Stimulated activated CD4-positive, alpha-beta T cell treated with anti-CD3 and anti-CD28 coated beads, Interleukin-12 subunit alpha, Interleukin-12 subunit beta, amount 100 ng/mL, for 4 hours (primary cell): ENCODE measurements at places on chromosomes 4 and X.

DNA sequence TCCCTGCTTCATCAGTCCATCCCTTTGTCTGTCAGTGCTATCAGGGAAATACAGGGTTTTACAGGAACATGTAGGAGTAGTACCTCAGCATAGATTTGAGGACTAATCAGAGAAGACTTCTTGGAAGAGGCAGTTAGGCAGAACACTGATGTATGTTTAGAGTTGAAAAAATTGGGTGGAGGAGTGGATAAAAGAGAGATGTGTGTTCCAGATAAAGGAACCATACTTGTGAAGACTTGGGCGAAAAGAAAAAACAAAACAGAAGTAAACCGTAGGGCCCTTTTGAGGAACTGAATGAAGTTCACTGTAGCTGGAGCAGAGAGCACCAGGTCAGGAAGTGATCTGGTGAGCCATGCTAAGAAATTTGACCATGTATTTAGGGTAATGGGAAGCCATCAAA, 32.3 kb downstream of the AFF1 start:
- no peak for DNase-seq

DNA sequence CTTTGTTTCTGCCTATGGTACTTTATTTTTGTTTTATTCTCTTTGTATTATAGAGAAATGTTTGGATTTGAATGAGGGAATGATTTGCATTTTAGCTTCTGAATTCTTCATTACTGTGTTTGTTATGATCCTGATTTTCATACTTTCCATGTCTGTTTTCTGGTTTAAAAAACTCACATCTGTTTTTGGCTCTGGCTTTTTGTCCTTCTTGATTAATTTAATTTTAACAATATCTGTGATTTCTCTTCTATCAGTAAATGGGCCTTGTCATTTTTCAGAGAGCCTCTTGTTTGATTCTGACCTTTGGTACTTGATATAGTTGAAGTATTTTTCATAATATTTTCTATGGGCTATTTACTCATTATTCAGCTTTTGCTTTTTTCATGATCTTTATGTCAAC, 341.6 kb upstream of the HAND2 start:
- DNase-seq, result no peak

DNA sequence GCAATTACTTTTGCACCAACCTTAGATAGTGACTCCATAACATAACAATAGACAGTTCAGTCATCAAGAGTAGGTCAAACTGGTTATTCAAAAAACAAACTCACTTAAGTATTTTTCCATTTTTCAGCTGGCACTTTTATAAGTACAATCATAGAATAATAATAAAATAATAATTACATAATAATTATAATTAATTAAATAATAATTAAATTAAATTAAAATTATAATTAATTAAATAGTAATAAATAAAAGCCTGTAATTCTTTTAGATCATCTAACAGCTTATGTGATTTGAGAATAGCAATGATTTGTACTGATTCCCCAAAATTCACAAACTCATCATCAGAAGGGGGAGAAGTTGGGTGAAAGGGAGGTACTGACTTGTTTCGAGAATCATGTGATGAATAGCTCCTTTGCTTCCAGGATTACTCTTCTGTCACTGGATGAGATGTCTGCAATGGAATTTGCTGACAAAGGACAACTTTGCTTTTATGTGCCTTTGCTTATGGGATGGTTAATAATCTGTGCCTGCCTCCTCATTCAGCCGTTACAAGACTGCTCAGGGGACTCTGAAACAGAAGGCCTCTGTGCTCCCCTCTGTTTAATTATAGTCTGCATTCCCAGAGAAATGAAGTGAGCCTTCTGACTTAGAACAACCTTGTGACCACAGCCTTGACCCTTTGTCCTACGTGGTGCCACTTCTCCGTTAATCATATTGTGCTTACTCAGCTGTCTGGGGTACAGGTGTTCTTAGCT, 104.8 kb upstream of the ENPEP start:
- DNase-seq, result no peak

DNA sequence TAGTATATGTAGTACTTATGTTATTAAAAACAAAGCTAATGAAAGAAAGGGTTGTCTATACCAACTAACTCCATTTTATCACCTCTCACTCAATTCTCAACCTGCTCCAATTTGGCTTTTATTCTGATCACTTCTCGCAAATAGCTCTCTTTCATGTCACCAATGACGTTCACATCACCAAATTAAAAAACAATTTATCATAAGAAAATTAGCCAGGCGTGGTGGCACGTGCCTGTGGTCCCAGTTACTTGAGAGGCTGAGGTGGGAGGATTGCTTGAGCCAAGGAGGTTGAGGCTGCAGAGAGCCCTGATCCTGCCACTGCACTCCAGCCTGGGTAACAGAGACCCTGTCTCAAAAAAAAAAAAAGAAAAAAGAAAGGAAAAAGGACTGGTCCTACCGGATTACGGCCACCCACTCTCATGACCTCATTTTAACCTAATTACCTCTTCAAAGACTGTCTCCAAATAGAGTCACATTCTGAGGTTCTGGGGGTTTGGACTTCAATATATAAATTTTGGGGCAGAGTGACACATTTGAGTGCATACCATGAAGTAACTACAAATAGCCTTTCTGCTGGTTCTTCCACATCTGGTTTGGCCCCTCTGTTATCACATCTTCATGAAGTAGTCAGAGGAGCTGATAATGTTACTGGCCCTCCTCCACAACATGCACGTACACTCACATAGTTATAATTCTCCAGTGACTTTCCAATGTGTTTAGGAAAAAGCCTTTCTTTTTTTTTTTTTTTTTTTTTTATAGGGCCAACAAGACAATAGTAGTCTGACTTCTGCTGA, 15.8 kb upstream of the RBMX start:
- no peak for DNase-seq

- no peak for DNase-seq
Observed at GRCh38 chr4:13611283-13611842, 16.2 kb downstream of the BOD1L1 start.

DNA sequence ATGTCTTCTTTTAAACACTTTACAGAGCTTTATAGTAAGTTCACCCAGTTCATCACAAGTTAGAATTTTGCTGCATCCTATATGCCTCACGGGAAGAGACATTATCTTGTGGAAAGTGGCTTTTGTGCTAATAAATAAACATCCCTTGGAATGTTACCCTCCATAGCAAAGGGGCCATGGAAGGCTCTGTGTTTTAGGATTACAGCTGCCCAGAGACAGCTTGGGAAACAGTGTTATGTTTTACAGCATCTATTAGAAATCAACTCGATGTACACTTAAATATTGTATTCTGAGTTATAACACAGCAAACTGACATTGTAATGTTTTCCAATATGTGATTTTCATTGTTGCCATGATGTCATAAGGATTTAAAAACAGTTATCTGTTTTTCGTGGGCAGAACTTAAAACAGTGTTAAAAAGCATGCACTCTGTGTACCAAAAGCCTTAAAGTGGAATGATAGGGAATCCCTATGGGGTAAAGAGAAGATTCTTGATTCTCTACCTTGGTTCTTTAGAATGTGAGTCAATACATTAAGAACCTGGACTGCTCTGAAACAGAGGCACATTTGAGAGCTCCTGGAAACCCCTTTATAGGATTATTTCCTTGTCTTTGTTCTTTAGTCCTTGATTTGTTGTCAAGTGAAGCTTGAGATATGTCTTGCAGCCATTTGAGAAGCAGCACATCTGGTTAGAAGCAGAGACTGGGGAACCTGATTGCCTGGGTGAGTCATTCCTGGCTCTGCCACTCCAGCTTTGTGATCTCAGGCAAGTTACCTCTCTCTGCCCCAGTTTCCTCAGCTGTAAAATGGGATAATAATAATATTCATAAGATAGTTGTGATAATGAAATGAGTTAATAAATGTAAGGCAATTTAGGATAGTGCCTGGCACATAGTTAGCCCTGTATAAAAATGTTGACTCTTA, 41.6 kb downstream of the ARHGAP10 start:
- no peak for DNase-seq

DNA sequence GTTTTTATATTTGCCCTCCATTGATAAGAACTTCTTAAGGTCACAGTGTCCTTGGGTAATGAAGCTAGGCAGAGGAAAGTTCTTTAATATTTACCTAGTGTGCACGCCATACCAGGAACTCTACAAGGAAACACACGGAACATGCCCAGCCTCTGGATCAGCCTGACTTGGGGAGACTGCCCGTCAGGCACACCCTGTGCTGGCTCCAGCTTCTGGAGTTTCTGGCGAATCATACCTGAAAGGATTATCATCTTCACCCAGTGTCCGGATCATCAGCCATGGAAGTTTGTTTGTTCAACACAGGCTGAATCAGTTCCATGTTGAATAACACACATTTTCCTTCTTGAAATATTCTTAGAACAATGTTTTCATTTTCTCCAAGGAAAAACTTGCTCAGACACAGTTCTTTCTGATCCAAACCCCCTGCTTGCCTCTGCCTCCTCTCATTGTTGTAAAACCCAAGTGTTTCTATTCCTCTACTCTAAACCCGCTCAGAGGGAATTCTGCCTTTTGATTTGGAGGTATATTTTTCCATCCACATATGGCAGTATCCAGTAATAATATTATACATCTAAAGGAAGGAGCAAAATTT, 176.7 kb downstream of the SHROOM3 start:
- no peak for DNase-seq

GRCh38 chr4:40856277-40856839, 106.6 kb downstream of the NSUN7 start:
- DNase-seq, result no peak

DNA sequence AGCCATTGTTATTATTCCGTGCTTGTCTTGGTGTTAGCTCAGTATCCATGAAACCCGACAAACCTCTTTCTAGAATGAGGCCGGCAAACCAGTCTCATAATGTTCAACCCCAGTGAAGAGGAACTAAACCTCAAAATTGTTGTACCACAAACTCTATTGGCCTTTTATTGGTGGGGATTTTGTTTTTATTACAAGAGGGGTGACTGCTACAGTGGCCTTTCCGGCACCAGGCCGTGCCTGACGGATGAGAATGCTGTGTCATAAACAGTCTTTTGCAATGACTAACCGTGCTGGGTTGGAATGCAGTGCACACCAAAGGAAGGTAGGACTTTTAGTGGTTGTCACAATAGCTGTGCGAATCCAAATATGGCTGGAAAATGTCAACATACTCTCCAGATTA, 60.8 kb downstream of the SHROOM2 start:
- no peak for DNase-seq

GRCh38 chrX:111652719-111653118, 28.3 kb upstream of the ALG13 start:
- no peak for DNase-seq

GRCh38 chr4:38980903-38981676, 51.1 kb downstream of the TMEM156 start:
- no peak for DNase-seq

DNA sequence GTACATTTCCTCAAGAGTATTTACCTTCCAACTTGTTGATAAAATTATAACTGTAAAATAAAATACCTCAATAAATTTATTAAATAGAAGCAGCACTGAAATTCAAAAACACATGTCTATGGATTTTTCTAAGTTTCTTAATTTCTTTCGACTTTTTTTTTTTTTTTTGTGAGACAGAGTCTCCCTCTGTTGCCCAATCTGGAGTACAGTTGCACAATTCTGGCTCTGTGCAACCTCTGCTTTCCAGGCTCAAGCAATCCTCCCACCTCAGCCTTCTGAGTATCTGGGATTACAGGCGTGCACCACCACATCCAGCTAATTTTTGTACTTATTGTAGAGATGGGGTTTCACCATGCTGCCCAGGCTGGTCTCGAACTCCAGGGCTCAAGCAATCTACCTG, 79.8 kb downstream of the IQCM start:
- DNase-seq, result no peak

DNA sequence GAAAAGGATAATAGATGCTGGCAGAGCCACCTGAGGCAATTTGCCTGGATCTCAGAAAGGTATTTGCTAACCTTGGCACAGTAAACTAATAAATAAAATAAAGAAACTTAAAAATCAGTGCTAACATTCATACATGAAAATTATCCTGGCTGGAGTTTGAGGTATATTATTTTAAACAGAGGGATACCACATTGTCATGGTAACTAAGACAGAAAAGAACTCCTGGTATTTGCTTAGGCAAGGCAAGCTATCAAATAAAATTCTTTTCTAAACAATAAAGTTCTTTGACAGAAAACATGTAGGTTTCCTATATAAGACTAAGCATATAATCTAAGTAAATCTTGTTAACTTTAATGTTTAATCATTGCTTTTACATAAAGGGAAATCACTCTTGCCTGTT, 218.8 kb downstream of the MAGEB17 start:
- no peak for DNase-seq

- DNase-seq, result no peak
Observed at GRCh38 chr4:81449015-81449414, 22.7 kb downstream of the RASGEF1B start.

DNA sequence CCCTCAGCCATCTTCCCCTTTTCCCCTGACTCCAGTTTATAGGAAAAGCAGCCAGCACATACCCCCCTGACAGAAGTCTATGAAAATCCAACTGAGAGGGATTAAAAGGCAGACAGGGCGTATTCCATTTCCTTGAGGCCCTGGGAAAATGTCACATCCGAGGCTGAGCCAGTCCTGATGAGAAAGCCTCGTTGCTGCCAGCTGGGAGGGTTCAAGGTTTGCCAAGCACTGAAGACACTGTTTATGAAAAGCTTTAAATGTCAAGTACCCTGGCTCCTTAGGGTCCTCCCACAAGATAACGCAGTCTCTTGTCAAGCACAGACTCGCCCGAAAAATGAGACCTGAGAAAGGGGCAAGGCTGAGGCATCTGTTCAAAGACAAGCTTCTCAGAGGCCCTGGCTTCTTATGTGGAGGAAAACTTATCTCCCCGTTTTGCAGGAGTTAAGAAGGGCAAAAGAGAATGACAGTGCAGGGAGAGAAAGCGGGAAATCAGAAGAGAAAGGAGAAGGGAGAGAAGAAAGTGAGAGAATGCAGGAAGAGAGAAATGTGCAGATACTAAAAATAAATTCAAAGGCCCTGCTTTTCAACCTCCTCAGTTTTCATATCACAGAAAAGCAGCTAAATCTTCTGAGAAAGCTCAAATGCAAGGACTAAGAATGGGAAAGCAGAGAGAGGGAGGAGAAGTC, 44.7 kb downstream of the SCD5 start:
- DNase-seq, result no peak

- no peak for DNase-seq
Observed at GRCh38 chr4:41227902-41228301, 13.6 kb upstream of the APBB2 start.

DNA sequence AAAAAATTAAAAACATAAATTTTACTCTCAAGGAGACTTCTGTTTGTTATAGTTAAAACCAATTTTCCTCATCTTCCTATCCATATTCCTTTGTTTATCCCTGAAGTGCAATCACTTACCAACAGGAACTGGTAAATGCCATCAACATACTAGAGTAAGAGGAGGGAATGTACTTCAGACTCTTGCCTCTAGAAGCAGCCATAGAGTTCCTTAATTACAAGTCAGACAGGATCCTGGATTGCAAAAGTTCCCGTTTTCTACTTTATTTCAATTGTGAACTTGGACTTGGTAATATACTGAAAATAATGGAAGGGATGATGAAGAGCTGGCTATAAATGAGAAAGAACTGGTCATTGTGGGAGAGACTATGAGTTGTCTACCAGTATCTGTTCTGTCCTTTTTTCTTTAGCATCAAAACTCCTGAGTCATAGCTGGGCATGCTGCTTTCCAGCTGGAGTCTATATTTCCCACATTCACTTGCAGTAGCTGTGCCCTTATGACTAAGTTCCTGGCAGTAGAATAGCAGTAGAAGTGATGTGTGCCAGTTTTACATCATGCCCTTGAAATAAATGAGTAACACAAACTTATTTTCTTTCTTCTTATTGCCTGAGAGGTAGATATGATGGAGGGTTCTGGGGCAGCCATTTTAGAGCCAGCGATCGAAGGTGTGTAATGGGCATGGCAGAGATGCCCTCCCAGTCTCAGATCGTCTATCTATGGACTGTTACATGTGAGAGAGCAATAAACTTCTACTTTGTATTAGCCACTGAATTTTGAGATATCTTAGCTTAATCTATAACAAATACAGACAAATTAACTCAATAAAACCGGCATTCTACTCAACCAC, 26.8 kb upstream of the SPARCL1 start:
- DNase-seq, result no peak
